ENCODE measurements at places on chromosomes 16 and 17. TPM values are rescaled to one million over a fixed set of nuclear protein-coding genes. Genes with fewer than 3 reads are reported as not detected.
A peak's percentile ranks its signal among the peaks of the same experiment; 100 is the strongest.

GRCh38 chr16:29825145-29826044 lies 5.1 kb downstream of the MVP start:
- DNase-seq: peak; percentile 61

DNA sequence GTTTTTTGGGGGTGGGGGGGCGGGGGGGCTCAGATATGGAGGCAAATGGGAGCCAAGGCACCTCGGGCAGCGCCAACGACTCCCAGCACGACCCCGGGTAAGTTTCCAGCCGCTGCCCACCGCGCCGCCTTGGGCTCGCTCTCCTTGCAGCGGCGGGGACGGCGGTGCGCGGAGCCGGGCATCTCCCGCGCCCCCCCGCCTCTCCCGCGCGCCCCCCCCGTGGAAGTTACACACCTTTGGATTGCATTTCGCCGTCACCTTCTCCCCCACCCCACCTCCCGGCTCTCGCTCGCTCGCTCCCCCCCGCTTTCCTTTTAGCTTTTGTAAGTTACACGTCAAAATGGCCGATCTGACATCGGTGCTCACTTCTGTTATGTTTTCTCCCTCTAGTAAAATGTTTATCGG lies 387 bp downstream of the MSI2 start:
- no peak for DNase-seq

Gene CBFA2T3
- not detected for total RNA-seq

Gene ASGR2
- total RNA-seq: not detected

Gene CX3CL1
- 10.1 TPM for total RNA-seq

DNA sequence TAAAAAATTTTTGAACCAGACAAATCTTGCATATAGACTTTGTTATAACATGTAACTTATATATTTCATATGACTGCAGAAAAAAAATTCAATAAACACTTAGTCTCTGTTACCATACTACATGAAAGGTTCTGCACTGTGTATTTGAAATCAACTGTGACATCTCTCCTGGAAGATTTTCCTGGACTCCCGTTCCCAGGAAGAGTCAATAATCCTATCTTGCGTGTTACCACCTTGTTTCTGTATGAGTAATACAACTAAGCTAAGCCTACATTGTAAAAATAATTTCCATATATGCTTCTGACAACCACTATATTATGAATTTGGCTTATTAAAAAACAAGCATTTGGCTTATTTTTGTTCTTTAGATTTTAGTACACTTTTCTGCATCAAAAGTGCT lies 665.6 kb upstream of the SOX9 start:
- DNase-seq: no peak

Gene SPATA2L
- total RNA-seq: 22.7 TPM

- DNase-seq: peak; percentile 33
These were observed 84.0 kb upstream of the NOL11 start for GRCh38 chr17:67633751-67634211.

Gene ENPP7
- not detected for total RNA-seq

Gene KCNJ18
- not detected for total RNA-seq

DNA sequence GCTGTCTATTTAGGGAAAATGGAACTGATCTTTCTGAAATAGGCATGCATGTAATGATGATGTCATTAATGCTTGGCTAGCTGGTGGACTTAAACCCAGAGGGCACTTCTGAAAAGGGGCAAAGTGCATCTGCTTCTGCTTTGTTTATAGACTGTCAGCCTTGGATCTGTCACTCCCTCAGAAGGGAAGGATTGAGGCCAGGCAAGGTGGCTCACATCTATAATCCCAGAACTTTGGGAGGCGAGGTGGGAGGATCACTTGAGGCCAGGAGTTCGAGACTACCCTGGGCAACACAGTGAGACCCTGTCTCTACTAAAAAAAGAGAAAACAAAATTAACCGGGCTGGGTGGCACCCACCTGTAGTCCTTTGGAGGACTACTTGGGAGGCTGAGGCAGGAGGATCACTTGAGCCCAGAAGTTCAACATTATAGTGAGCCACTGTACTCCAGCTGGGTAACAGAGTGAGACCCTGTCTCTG lies 185.5 kb downstream of the WWOX start:
- peak; percentile 11 for DNase-seq

Gene CTRB2
- not detected for total RNA-seq

GRCh38 chr16:6066652-6067051 lies 969.1 kb upstream of the EEF2KMT start:
- DNase-seq: no peak

Gene PYDC1
- total RNA-seq: not detected

Gene PLD6
- total RNA-seq: 3.5 TPM
